ENCODE measurements at places on chromosomes 2 and 18.

DNA sequence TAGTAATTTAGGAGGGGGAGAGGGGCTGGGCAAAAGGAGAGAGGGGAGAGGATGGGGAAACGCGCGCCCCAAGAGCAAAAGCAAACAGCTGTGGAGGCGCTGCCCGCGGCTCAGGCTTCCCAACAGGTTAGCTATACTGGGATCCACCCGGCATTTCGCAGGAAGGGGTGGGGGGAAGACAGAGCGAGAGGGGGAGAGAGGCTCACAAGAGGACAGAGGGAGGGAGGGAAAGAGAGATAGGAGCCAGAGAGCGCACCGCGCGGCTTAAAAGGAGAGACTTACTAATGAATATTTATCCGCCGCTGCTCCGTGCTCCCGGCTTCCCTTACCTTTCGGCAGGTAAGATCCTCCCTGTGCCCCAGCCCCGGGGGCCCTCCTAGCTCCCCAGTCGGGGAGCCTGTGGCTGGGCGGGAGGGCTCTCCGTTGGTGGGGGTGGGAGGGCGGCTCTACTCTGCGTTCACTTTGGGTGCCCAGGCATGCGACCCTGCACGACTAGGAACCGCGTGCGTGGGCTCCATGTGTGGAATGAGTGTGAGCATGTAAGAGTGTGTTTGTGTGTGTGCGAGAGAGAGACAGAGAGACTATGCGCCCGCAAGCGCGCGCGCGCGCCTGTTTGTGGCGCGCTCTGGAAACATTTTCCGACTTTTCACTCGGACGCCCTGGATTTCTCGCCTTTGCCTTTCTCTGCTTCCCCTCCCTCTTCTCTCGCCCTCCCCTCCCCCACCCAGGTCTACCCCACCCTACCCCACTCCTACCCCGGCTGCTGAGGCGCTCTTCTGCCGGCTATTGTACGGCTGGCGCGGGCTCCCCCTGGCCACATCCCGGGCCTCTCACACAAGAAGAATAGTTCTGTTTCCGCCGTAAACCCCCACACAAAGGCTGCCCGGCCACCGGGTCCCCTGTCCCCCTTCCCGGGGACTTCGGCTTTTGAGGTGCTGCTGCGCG lies 7.2 kb upstream of the SIX3 start:
- no peak for DNase-seq

- DNase-seq, result no peak
Measured at GRCh38 chr2:207269038-207269437, 103.3 kb upstream of the KLF7 start.

GRCh38 chr18:58536534-58537271 lies 92.2 kb downstream of the ALPK2 start:
- no peak for DNase-seq

DNA sequence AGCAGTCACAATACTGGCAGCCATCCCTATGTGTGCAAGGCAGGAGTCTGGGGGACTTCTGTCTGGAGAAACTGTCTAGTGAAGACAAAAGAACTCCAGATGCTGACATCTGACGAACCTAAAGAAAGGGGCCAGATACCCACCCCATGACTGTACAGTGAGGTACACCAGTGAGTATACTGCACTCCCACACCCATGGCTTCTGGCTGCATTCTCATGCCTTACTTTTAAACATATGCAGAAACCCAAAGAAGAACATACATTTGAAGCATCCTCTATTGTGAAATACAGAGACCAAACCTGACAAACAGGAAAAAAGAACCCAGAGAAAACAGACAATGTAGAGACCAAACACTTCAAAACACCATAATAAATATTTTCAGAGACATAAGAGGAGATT lies 102.2 kb downstream of the ACTR3 start:
- no peak for DNase-seq

GRCh38 chr2:191961556-191961955 lies 114.7 kb upstream of the CAVIN2 start:
- DNase-seq, result no peak

GRCh38 chr2:34534761-34535160 lies 935.7 kb upstream of the FAM98A start:
- DNase-seq, result no peak

Data from CD4-positive, alpha-beta T cell treated with Interleukin-4 for 4 hours (primary cell).